ENCODE measurements at places on chromosomes 7 and 10.

DNA sequence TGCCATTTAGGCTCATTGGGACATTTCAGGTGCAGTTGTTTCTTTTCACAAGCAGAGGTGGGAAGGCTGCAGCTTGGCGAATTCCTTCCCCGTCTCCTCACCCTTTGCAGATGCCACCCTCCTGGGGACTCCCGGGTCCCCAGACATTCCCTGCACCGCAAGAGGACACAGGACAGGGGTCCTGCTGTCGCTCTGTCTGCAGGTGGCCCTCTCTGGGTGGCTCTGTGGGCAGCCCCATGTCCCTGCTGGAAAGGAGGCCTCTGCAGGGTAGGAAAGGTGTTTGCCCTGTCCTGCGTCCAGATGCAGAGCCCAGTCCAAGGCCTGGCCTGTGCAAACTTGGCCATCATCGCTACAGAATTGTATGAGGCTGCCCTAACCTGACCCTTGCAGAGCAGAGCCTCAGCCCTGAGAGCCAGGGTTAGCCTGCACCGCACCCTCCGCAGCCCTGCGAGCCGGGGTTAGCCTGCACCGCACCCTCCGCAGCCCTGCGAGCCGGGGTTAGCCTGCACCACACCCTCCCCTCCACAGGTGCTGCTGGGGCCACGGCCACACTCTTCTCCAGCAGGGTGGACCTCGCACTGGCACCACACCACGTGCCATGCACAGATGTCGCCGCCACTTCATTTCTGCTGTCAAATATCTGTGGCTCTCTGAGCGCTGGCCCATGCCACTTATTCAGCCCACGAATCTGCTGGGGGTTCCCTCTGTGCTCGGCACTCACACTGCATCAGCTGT lies 61.0 kb downstream of the CFAP46 start:
- no peak for DNase-seq

DNA sequence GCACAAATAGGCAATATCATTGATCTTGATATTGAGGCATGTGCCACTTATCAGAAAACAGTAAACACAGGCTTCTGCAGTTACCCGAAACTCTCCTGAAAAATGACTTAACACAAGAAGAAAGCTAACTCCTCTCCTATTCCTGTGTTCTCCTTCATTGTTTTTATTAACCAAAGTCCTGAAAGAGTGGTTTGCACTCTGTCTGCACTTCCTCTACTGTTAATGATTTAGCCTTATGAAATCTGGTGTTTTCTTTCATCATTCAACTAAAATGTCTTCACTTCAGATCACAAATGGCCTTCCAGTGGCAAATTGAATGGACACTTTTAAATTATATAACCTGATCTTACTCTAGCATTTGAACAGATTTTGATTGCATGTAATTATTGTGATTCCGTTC lies 630.6 kb upstream of the PHF14 start:
- DNase-seq = no peak

- no peak for DNase-seq
These were observed 146.6 kb downstream of the LCOR start for GRCh38 chr10:96978621-96979154.

GRCh38 chr7:40418448-40418847 lies 283.6 kb downstream of the SUGCT start:
- DNase-seq = no peak

- no peak for DNase-seq
These were observed 47.4 kb downstream of the AUTS2 start for GRCh38 chr7:69645683-69646082.

- DNase-seq = no peak
These were observed 36.0 kb downstream of the SLK start for GRCh38 chr10:104002911-104003310.

- no peak for DNase-seq
These were observed 405.7 kb downstream of the ARL4A start for GRCh38 chr7:13093160-13093559.

DNA sequence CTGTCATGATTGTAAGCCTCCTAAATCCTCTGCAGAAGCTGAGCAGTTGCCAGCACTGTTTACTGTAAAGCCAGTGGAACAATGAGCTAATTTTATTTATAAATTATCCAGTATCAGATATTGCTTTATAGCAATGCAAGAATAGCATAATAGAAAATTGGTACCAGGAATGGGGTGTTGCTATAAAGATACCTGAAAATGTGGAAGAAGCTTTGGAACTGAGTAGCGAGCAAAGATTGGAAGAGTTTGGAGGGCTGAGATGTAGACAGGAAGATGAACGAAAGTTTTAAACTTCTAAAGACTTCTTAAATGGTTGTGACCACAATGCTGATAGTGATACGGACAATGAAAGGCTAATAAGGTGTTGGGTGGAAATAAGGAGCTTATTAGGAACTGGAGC lies 917.4 kb upstream of the POT1 start:
- DNase-seq = no peak

DNA sequence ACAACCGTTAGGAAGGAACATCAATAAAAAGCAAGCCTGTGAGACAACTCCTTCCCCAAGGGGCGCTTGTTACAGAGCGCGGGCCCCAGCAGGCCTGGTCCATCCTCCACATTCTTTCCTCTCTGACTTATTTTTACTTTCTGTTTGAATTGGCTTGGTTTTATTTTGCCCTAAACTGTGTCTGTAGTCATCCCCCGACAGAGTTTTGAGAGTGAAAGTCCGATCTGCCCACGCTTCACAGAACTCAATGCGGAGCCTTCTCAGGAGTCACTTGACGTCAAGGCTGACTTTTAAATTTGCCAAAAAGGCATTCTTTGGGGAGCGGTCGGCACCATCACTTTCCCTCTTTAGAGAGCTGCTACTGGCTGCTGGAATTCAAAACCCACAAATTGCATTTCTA lies 150.1 kb upstream of the KLF6 start:
- no peak for DNase-seq

GRCh38 chr7:72403458-72404076 lies 8.6 kb downstream of the CALN1 start:
- no peak for DNase-seq

- no peak for DNase-seq
These were observed 24.8 kb downstream of the TBC1D12 start for GRCh38 chr10:94427166-94427565.

DNA sequence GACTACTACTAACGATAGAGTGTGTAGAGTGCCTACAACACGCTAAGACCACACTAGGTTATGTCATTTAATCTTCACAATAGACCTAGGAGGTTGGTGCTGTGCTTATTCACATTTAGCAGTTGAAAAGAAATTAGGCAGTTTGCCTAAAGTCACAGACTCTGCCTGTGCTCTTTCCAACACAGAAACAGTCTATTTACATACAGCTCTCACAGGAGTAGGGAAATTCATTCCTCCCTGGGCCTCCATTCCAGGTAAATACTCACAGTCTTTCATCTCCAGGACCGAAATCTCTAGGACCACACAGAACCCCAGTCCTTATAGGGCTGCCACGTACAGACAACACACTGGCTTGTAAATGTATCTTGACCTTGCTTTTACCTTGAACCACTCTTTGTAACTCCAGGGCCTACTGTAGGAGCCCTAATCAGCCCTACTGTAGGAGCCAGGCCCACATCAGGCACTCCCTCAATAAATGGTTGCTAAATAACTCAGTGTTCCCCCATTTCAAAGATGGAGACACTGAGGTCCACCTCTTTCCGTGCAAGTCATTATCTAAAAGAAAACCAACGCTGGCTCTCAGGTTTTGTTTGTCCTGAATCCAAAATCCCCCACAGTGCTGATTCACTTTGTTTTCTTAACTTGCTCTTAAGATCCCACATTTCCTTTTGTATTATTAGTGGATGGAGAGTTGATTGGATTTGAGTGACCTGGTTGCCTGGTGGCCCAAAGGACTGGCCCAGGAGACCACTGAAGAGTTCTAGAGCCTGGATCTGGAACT lies 146.9 kb downstream of the KCNMA1 start:
- DNase-seq = no peak

- no peak for DNase-seq
These were observed 432.0 kb downstream of the ATRNL1 start for GRCh38 chr10:115525141-115525540.

DNA sequence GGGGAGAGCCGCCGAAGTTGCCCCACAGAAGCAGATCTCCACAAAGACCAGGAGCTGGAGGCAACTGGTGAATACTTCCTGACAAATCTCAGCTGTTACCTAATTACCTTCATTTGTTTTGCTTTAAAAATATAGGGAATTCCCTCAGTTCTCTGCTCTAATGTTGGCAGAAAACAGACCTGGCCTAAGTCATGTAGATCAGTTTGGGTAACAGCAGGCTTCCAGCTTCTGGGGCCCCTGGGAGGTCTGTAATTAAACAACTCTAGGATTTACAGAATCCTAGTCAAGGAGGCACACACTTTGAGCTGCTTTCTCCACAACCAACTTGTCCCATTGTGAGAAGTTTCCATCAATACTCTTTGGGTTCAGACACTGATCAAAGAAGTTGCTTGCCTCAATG lies 123.4 kb downstream of the HTR7 start:
- no peak for DNase-seq

DNA sequence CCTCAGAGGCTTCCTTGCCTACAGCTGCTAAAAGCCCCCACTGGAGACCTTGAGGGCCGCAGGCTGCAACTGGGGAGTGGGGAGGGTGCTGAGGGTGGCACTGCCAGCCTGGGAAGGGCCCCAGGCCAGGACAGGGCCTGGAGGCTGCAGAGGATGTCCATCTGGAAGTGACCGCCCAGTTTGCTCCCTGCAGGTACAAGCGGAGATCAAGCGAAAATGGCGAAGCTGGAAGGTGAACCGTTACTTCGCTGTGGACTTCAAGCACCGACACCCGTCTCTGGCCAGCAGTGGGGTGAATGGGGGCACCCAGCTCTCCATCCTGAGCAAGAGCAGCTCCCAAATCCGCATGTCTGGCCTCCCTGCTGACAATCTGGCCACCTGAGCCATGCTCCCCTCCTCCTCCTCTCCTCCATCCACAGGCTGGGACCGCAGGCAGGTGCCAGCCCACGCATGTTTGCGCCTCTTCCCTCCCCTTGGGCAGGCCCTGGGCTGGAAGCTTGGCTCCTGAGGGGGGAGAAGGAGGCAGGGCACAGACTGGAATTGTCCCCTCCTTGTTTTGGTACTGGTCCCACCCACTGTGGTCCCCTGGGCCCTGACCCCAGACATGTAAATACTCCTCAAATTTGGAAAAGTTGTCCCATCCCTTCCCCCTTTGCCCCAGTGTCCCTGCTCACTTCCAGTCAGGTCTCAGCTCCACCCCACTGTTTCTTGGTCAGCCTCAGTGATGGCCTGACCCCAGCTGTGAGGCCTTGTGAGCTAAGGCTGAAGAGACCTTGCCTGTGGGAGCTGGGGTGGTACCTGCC lies 54.4 kb downstream of the ADCYAP1R1 start:
- DNase-seq = no peak

GRCh38 chr7:132603220-132603833 lies 27.1 kb upstream of the PLXNA4 start:
- DNase-seq = no peak

- DNase-seq = no peak
These were observed 30.1 kb downstream of the AFAP1L2 start for GRCh38 chr10:114374053-114374791.

- no peak for DNase-seq
These were observed 549.2 kb upstream of the POM121L12 start for GRCh38 chr7:52486267-52486666.

- no peak for DNase-seq
These were observed 88.8 kb upstream of the MDFIC start for GRCh38 chr7:114832906-114833595.

DNA sequence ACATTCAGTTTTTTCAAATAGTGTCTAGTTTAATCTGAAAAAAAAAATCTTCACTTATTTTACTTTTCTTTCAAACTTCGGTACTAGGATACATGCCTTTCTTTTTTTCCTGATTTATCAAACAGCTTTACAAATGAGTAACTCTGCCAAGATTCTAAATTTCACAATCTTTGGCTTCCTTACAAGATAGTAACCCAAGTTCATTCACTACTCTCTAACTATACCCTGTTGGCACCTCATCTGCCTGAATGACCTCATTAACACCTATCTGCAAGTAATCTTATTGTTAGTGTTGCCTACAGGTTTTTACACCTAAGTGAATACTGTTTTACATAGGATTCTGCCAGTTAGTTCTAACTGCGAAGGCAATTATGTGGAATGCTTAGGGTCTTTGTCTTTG lies 159.8 kb downstream of the FOXP2 start:
- no peak for DNase-seq

- DNase-seq = no peak
These were observed 116.6 kb upstream of the LANCL2 start for GRCh38 chr7:55248526-55248925.

DNA sequence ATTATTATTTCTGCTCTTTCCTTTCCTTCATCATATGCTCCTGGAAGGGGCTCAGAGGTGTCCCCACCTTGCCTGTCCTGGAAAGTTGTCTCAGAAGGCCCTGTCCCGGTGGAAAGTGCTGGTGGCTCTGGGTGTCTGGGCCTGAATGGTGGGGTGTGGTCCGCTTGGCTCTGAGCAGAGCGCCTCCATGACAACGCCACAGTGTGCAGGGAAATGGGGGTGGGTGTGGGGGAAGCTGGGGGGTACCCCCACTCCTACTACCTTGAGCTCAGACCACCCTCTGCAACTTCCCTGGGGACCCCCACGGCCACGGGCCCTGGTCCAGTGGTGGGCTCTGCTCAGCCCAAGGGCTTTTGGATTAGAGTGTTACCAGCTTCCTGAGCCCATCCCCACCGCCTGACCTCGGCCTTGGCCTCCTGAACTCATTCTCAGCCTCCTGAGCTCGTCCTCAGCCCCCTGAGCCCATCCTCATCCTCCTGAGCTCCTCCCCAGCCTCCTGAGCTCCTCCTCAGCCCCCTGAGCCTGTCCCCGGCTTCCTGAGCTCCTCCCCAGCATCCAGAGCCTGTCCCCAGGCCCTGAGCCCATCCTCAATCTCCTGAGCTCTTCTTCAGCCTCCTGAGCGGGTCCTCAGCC lies 106.4 kb upstream of the FAM20C start:
- no peak for DNase-seq

GRCh38 chr10:4131407-4132215 lies 346.6 kb upstream of the KLF6 start:
- peak; percentile 63 for DNase-seq

DNA sequence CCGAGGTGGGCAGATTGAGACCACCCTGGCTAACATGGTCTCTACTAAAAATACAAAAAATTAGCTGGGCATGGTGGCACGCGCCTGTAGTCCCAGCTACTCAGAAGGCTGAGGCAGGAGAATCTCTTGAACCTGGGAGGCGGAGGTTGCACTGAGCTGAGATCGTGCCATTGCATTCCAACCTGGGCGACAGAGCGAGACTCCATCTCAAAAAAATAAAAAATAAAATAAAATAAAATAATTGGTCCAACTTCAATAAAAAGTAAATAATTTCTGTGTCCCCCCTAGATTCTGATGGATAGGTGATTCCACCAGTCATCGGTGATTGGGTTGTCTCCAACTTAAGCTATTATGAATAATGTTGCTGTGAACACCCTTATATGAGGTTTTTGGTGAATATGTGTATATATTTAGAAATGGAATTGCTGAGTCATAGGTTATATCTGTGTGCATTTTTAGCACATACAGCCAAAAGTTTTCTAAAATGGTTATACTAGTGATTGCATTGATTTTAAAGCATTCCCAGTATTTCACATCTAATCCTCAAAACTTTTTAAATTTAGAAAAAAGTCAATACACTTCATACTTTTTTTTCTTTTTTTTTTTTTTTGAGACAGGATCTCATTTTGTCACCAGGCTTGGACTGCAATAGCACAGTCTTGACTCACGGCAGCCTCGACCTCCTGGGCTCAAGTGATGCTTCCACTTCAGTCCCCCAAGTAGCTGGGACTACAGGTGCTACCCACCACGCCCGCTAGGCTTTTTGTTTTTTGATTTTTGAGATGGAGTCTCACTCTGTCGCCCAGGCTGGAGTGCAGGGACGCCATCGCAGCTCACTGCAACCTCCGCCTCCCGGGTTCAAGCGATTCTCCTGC lies 13.7 kb upstream of the SRPK2 start:
- no peak for DNase-seq
